ENCODE measurements at places on chromosomes 12 and 14.

DNA sequence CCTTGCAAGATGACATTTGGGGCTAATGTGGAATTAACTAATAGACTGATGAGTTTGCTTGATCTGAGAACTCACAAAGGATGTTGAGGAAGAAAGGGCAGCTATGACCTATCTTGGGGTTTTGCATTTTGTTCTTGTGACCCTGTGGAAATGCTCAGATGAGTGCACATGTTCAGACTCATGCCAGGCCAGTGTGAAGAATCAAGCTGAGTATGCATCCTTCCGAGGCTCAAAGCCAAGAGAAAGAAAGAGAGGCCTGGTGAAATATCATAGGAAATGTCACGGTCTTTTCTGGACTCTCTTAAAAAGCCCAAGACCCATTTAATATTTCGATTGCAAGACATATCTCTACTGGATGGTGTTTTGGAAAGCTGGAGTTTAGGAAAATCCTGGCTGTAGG, 96.3 kb downstream of the CACNA1C start:
- DNase-seq = no peak

DNA sequence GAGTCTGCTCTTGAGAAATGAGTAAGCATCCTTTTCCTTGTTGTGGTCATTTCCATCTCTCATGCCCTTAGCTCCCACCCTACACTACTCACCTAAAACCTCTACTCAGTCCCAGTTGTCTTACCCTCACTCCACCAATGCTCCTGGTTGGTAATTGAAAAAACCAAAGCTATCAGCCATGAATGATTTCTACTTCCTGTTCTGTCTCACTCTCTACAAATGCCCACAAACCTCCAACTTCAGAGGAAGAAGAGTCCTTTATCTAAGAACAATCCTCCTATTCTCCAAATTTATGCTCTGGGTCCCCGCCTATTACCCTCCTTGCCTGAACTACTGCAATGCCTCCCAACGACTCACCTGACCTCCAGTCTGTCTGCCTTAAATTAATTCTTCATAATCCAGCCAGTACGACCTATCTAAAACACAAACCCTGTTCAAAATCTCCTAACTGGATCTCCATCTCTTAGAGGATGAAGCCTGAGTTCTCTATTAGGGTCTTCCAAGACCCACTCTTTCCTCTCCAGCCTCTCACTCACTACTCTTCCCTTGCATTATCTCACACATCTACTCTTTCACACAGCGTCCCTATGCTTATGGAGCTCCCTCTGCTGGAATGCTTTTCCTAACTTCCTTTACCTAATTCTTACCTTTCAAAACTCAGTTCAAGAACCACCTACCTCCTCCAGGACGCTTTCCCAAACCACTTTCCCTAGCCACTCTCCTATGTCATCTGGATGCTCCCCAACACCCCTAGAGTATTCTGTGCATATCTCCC, 2.2 kb downstream of the DHRS1 start:
- no peak for DNase-seq

GRCh38 chr12:124456652-124457152, 110.7 kb downstream of the NCOR2 start:
- DNase-seq = no peak

- no peak for DNase-seq
Observed at GRCh38 chr12:133130808-133131128, 341 bp downstream of the ZNF10 start.
